ENCODE measurements at places on chromosomes 12 and 14. TPM values are rescaled to one million over a fixed set of nuclear protein-coding genes. Genes with fewer than 3 reads are reported as not detected.

The SLC6A15 gene
- polyA plus RNA-seq, result 0.84 TPM

The CLBA1 gene
- 4.9 TPM for polyA plus RNA-seq

The PGF gene
- polyA plus RNA-seq, result 47.0 TPM

DNA sequence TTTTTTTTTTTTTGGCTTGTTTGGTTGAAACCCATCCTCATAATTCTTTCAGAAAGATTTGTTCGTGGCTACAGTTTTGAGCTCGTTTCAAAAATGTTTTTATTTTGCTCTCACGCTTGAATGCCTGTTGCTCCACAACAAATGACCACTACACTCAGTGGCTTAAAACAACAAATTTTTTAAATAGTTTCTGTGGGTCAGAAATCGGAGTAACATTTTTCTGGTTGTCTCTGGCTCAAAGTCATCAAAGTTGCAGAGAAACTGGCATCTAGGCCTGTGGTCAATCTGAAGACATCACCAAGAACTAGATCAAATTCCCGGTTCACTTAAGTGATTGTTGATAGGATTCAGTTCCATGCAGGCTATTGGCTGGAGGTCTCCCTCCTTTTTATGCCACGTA lies 560.0 kb downstream of the SNAPC1 start:
- no peak for DNase-seq
